ENCODE measurements at places on chromosomes 1 and 21.

GRCh38 chr1:10236405-10237156 lies 26.2 kb downstream of the KIF1B start:
- peak; percentile 80 for DNase-seq

DNA sequence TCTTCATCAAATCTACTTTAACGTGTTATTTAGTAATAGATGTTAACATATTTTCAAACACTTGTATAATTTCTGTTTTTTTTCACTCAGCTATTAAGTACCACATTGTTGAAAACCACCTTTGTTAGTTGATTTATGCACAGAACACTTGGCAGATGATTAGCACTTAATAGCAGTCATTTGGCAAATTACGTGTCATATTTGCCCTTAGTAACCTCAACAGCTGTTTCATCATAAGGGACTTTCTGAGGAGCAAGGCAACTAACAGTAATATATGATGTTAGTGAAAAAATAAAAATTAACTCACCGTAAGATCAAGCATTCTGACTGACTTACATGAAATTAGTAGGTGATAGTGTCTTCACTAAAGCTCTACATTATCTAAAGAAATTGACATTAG lies 186.4 kb downstream of the HMCN1 start:
- DNase-seq: no peak

DNA sequence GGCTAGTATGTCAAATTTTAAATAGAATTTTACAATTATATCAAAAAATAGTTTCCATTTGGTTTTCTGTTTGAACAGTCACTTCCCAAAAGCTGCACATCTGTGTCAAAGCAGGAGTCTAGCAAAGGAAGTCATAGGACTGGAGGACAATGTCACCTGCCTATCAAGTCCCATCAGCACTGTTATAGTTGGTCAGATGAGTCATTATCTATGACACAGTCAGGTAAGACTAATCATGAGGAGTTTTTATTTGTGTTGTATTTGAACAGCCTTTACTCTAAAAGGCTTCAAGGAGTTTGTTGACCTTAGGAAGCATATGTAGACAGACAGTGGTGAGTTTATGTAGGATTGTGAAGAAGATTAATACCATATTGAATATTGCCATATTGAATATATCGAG lies 74.2 kb upstream of the QSOX1 start:
- no peak for DNase-seq

- DNase-seq: no peak
These were observed 22.6 kb upstream of the NRDC start for GRCh38 chr1:51901151-51901550.

DNA sequence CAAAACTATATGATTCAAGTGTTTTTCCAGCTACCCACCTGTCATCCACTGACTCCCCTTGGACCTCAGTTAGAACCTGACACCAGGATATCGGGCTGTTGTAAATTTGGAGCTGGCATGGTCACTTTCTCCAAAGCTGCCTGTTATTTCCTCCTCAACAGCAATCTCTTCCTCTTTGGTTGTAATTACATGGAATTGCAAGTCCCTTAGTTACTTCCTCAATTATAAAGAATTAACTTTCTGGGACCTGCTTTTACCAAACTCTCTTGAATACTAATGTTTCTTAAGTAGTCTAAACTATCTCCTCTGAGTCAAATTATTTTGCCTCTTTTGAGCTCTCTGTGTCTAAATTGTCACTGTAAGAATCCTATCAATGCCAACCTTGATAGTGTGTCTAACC lies 150.3 kb upstream of the SGIP1 start:
- DNase-seq: no peak

DNA sequence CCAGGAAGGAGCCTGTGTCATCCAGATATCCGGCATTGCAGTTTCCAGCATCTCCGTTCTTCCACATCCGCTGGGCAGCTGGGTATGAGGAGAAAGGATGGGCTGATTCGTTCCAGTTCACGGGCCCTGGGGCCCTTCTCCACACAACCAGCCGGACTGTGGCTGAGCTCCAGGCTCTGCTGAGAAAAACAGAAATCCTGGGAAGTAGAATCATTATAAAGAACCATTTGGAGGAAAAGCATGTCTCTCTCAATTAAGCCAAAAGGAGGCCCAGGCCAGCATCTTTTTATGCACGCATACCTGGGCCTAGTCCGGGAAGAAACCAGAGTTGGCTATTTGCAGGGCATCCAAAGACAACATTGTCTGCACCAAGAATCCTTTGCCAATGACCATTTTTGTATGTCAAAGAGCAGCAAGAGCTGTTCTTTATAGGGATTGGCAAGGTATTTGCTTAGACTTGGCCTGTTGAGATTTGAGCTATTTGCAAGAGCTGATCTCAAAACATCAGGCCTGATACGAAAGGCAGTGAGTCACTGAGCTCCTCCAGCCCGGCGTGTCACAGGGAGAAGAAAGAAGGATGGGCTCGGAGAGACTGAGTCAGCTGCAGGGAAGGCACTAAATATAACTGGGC lies 84.9 kb upstream of the ARHGEF16 start:
- peak; percentile 92 for DNase-seq

DNA sequence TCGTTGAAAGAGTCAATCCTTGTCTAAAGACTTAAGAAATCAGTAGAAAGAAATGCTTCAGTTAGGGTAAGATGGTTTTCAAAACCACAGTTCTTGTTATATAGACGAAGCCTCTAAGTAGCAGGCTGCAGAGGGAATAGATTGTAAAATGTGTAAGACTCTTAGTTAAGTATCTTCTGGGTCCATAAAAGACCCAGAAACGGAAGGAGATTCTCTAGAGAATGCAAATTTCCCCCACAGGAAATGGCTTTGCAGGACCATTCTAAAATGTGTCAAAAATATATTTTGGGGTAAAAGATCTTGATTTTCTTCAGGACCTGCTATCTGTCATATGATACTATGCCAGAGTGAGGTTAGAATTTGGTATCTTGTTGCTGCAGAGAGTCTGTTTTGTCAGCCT lies 13.4 kb downstream of the OR2T1 start:
- no peak for DNase-seq

DNA sequence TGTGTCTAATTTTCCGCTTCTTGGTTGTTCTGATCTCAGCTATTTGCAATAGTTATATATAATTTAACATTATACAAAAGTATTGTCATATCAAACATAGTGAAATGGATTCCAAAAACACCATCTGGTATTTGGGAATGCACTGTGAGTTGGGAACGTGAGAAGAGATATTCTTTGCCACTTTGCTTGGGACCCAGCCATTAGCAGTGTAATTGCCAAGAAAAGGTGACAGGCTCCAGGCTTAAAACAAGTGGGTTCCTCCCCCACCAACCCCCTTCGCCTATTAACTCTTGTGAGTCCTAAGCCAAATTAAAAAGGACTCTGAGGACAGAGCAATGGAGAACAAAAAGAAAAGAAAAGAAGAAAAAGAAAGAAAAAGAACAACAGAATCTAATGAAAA lies 186.7 kb upstream of the NFIA start:
- DNase-seq: no peak

DNA sequence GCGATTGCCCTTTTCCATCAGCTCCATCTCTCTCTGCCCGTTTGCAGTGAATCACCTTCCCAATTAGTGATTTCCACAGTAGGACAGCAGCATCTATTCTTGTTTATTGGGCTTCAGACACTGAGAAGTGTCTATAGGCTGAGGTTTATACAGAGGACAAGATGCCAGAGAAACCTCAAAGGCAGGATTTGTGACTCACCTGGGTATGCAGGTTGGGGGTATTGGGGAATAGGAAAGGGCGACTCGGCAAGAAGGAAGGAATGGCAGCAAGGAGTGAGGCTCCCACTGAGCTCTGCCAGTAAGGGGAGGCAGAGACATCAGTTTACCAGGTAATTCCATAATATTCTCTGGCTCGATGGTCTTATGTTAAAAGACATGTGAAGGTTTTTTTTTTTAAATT lies 25.3 kb upstream of the ABCA4 start:
- DNase-seq: no peak

Data from adipocyte (in vitro differentiated cells).